Liver (tissue), 10 donors: ENCODE measurements at places on chromosomes 5 and 9. TPM values are rescaled to one million over a fixed set of nuclear protein-coding genes. Genes with fewer than 3 reads are reported as not detected.

Gene FST
- total RNA-seq = 29.2 TPM

- no peak for DNase-seq
These were observed 94.6 kb upstream of the DNAH5 start for GRCh38 chr5:14039063-14039462.

Gene LURAP1L
- total RNA-seq = 4.2 TPM

Gene TPRN
- total RNA-seq = 15.8 TPM

- DNase-seq = no peak
These were observed 599.7 kb downstream of the CAAP1 start for GRCh38 chr9:26292943-26293342.

Gene TNIP1
- 101 TPM for total RNA-seq

GRCh38 chr9:82757924-82758323 is 305.0 kb downstream of the RASEF start:
- no peak for DNase-seq

Gene SNCB
- total RNA-seq = not detected

Gene FBXO4
- 7.7 TPM for total RNA-seq

Gene GABRA6
- total RNA-seq = not detected

Gene FAM81B
- total RNA-seq = not detected

Gene ZFP37
- total RNA-seq = 0.19 TPM

DNA sequence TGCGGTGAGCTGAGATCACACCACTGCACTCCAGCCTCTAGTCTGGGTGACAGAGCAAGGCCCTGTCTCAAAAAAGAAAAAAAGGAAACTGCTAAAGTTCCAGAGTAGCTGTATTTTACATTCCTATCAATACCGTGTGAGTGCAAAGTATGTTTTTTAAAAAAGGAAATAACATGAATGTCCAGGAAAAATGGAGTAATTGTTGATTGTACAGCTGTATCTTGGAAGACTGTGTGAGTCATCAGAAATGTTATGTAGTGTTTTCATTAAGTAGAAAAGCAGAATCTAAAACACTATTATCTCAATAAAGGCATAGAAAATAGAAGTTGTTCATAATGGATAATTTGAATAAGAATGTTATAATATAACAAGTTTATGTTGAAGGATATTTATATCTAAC is 53.9 kb downstream of the ZCCHC7 start:
- DNase-seq = no peak

- DNase-seq = peak; percentile 62
These were observed 61.3 kb downstream of the S1PR3 start for GRCh38 chr9:89052470-89053097.

DNA sequence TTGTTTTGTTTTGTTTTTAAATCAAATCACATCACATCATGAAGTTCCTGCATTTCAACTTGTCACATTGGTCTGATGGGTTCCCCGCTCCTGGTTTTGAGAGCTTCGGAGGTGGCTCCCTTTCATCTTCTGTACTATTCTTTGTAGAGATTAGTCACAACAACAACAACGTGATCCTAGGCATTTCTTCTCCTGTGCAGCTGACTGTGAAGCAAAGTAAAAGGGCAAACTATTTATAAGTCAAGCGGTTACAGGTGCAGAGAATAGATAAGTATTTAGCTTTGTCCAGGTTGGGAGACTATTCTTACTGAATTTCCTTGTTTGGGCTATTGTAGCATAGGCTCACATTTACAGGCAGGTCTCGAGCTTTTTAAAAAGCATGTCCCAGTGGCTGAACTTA is 197.7 kb upstream of the CDKN2B start:
- DNase-seq = no peak

DNA sequence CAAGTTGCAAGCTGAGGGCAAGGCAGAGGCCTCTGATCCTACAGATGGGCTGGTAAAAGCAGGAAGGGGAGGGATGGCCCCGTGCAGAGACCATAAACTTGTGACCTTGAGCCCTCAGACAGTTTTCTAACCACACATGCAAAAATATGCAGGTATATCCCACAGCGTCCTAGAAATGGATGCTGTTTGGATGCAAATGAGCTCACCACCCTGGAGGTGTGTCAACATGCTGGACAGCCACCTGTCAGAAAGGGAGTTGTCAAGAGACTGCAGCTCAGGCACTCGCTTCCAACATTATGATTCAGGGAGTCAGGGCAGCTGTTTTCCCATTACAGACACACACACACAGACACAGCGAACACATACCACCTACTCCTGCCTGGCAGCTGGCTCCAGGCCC is 97.3 kb upstream of the PANK3 start:
- no peak for DNase-seq

GRCh38 chr5:43244823-43245565 is 53.0 kb downstream of the NIM1K start:
- no peak for DNase-seq

DNA sequence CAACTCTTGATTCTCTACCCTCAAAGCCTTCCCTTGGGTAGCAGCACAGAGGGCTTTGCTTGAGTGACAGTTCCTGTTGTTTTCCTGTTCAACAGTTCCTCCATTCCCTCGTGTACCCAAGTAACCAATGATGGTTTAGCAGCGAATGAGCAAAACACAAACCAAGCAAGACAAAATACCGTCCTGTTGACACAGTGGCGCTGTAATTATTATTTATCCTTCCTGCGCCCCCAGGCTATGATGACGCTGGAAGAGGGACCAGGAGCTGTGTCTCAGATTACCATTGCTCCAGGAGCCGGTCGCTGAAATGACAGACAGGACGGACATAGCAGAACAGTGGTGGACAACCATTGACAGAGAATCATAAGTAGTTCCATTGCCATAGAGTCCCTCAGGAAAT is 154.8 kb downstream of the GADD45G start:
- no peak for DNase-seq

Gene GPRIN1
- 0.50 TPM for total RNA-seq

Gene SH3PXD2B
- total RNA-seq = 3.3 TPM

DNA sequence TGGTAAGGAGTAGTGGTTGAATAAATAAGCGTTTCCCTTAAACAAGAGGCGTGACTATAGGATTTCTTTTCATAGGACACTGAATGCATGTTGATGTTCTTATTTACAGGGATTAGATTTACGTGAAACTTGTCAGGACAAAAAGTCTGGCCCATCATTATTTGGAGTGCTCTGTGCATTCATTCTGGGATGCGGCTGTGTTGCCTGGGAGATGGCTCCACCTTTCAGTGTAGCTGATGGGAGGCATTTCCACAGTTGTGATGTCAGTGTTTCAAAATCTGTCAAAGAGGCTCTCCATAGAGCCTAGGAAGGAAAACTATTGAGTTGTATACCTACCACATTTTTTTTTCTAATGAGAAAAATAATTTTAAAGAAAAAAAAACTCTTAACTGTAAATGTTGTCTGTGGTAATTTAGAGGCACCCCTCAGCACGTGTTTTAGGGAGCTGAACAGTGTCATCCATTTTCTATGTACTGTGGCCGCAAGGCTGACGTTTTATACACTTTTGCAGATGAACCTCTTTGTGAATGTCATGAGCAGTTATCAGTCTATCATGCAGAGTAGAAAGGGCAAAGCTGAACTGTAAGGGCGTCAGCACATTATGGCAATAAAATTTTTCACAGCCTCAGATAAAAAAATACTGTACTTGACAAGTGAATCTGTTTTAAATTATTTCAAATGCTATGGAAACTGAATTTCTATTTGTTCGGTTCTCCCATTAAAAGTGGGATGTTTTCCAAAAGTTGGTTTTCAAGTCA is 202.7 kb downstream of the PBX3 start:
- no peak for DNase-seq

DNA sequence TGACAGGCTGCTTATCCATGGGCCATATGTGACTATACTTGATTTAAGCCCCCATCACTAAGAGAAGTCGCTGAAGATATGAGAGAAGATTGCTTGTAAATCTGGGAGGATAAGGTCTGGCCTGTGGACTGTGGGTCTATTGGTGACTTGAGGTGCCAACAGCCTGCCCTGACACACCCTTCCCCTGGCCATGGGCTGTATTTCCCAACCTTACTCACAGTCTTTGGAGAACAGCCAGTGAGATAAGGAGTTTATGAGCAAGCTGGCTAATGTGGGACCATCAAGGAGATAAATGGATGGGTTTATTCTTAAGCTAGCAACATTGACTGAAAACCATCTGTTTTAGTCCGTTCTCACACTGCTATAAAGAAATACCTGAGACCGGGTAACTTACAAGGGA is 231.3 kb downstream of the ZSWIM6 start:
- no peak for DNase-seq

Gene PTPN3
- total RNA-seq = 30.3 TPM

DNA sequence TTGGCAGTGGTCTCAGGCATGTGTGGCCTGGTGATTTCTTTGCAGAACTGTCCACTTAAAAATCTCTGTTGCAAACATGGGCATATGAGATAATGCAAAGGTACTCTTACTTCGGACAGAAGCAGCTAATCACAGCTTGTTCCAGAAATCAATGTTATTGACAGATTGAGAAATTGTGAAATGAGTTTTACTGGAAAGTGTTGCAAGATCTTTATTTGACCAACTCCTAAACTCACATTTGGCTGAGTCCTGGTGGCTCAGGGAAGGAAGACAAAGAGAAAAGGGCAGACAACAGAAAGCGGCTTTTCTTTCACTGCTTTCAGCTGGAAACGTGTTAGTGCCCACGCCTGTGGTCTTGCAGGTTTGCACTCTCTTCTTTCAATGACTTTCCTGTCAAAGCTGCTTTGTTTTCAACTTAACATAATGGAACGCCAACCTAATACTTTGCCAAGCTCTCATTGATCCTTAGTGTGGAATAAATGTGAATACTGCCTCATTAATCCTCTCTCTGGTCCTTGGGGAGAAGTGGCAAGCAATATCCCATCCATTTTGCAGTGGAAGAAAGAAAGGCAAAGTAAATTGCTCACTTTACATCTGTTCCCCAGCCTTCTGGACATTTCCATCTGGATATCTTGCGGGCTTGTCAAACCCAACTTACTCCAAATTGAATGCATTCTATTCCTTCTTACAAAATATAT is 586.4 kb downstream of the LRRC70 start:
- no peak for DNase-seq

Gene ADAMTS13
- total RNA-seq = 6.5 TPM

DNA sequence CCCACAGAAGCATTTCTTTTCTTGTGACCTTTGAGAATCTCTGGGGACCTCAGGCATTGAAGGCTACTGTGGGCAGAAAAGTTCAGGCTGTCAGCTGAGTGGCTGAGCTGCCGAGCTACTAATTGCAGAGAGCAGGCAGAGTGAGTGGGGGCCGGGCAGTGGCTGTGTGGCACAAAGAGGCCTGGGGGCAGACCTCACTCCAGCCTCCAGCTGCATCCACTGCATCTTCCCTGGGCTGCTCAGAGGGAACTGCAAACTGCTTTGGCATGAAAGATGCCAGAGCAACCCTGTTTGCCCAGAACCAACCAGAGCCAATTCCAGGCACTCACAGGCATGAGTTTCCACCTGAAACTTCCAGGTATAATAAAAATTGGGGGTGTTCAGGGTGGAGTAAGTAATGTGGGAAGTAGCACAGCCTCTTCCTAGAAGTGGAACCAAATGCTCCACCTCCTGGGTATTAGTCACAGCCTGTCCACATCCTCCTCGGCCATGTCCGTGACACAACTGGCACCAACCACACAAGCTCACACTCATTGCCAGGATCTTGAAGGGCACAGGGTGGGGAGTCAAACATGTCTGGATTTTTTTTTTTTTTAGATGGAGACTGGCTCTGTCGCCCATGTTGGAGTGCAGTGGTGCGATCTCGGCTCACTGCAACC is 548.9 kb downstream of the BNC2 start:
- DNase-seq = no peak

- DNase-seq = peak; percentile 21
These were observed 13.3 kb downstream of the DCANP1 start for GRCh38 chr5:135433681-135434426.

Gene CNTNAP3B
- total RNA-seq = 14.1 TPM

DNA sequence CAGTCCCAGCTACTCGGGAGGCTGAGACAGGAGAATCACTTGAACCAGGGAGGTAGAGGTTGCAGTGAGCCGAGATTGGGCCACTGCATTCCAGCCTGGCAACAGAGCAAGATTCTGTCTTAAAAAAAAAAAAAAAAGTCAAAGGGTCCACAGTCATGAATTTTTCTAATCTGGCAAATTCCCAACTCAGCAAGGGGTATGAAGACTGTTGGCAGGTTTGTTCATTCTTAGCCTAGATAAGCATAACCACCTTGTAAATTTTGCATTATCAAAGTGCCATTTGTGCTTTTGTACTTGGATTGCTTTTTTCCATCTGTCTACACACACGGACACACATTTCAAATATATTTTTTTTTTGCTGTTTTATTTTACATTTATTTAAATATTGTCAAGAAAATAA is 299.8 kb upstream of the NUDT12 start:
- no peak for DNase-seq

- no peak for DNase-seq
These were observed 7.2 kb downstream of the NTMT1 start for GRCh38 chr9:129633207-129633606.

DNA sequence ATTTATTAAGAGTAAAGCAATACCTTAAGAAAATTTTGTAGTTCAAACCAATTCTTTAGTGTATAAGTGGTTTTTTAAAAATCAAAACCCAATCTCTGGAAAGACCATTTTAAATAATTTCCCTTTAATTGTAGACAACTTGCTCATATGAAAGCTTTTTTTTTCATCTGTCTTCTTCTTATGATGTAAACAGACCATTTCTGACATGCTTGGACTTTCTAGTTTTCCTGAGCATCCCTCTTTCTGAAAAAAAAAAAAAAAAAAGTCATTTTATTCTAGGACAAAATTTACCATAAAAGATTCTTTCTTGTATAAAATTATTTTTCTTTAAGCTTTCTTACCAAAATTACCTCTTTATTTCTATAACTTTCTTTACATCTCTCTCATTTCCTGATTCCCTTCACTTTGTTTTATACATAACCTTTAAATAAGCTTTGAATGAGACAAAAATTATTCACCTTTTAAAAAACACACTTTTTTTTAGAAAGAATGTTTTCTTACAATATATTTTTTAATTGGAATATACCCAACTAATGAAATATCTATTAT is 67.5 kb downstream of the COL15A1 start:
- DNase-seq = no peak

Gene TSSK1B
- total RNA-seq = not detected

Gene KCNMB1
- 0.14 TPM for total RNA-seq

Gene DMRT2
- not detected for total RNA-seq

Gene TLE4
- 6.6 TPM for total RNA-seq

- DNase-seq = no peak
These were observed 98.1 kb upstream of the SV2C start for GRCh38 chr5:75985077-75985476.

Gene RLN2
- total RNA-seq = 0.33 TPM

Gene RAI14
- total RNA-seq = 21.4 TPM

- no peak for DNase-seq
These were observed 5.7 kb downstream of the SPRY4 start for GRCh38 chr5:142319105-142319504.

DNA sequence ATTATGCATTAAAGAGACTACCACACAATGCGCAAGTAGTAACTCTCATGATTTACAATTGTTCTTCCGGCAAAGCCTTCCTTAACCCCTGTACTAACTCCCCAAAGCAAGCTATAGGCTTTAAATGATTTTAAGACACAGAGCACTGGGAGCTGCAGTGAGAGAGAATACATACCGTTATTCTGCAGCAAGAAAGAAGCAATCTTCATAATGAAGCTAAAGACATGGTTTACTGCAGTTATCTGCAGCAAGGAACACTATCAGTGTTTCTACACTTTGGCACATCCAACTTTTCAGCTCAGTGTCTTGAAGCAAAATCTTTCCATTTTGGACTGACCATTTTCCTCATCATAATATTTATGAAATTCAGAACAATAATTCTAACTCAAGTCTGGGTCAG is 61.0 kb downstream of the ZFR start:
- DNase-seq = no peak

Gene CDX1
- not detected for total RNA-seq

Gene CCDC171
- 0.67 TPM for total RNA-seq

Gene TAF11L10
- not detected for total RNA-seq

GRCh38 chr9:127539982-127540663 is 72.0 kb upstream of the STXBP1 start:
- DNase-seq = no peak
